Type B pancreatic cell (in vitro differentiated cells): ENCODE measurements at places on chromosomes 6 and 20. TPM values are rescaled to one million over a fixed set of nuclear protein-coding genes. Genes with fewer than 3 reads are reported as not detected.

Gene ZCCHC3
- total RNA-seq, result 28.9 and 40.5 TPM in 2 replicates

GRCh38 chr6:156658186-156658965 lies 118.8 kb upstream of the ARID1B start:
- DNase-seq, result no peak

GRCh38 chr6:158999154-158999665 lies 792 bp downstream of the RSPH3 start:
- no peak for DNase-seq

Gene MAP7
- total RNA-seq, result 17.8 and 45.4 TPM in 2 replicates

- no peak for DNase-seq
Observed at GRCh38 chr6:45640081-45640491, 262.4 kb upstream of the SUPT3H start.

- DNase-seq, result no peak
Observed at GRCh38 chr20:58169450-58169849, 59.0 kb downstream of the ANKRD60 start.
